IPS DF 19.7 (cell line): ENCODE measurements at places on chromosomes 13 and 19.

DNA sequence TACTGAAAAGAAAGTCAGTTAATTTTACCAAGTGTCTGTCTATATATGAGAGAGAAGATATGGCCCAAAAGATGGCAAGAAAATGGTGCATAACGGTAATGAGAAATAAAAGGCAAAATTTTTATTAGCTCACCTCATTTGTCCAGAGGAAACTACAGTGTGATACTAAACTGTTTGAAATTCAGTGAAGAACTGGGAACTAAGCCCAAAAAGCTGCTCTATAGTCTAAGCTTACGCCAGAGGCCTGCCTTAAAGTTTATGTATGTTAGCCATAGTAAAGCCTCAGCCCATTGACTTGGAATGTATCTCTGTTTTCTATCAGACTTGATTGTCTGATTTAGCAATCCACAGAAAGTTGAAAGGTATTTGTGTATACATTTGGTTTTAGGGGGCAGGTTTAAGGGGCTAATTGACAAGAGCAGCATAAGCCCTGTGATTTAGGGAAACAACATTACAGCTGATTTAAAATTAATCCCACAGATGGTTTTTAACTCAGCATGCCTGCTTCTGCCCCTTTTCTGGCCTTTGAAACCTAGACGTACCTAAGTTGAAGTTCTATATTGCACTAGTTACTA lies 91.0 kb upstream of the MAB21L1 start:
- no peak for DNase-seq

DNA sequence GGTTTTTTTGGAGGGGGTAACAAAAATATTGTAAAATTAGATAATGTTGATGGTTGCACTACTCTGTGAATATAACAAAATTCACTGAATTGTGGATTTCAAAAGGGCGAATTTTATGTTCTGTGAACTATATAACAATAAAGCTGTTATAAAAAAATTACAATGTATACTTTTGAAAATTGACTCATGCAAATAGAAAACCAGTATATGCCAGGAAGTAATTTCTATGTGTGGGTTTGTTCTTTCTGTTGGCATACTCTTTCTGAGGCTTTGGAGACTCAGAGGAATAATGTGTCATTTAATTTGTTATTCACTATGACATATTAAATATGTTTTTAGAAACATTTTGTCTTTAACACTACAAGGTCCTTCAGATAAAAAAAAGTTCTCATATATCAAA lies 310.1 kb downstream of the GPC5 start:
- DNase-seq: no peak

GRCh38 chr13:32051156-32051555 lies 19.6 kb downstream of the FRY start:
- no peak for DNase-seq

GRCh38 chr13:98273824-98274742 lies 97.0 kb upstream of the RNF113B start:
- DNase-seq: no peak

- DNase-seq: no peak
These were observed 780.0 kb downstream of the DACH1 start for GRCh38 chr13:71087006-71087405.

- DNase-seq: no peak
These were observed 94.9 kb upstream of the MCF2L start for GRCh38 chr13:112873851-112874750.

DNA sequence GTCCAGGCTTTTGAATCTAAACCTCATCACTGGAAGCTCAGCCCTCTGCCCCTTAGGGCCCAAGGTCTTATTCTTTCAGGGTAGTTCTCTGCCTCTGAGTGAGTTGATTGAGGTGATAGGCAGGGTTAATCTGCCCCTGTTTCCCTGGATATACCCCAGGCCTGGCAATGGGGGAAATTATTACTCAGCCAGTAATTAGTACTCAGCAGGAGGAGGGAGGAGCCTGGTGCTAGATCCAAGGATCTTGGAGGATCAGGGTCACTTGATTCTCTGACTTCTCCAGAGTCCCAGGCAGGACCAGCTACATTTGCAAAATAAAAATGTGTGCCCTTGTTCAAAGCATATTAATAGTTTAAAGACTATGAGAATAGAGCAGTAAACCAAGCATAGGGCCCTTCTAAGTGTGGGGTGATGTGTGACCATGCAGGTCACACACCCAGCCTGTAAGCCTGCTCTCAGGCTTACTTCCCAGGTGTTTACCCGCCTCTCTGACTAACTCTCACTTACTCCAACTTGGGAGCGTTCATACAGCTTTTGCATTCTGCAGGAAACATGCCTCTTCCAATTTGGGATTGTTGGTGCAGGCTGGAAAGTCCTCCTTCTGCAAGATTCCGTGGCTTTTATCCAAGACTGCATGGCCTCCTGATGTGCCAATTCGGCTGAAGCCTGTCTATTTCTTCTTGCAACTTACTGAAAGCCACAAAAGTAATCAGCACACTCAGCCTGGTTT lies 7.9 kb upstream of the STK24 start:
- DNase-seq: no peak

- no peak for DNase-seq
These were observed 14.5 kb upstream of the TNFAIP8L1 start for GRCh38 chr19:4624733-4625362.

DNA sequence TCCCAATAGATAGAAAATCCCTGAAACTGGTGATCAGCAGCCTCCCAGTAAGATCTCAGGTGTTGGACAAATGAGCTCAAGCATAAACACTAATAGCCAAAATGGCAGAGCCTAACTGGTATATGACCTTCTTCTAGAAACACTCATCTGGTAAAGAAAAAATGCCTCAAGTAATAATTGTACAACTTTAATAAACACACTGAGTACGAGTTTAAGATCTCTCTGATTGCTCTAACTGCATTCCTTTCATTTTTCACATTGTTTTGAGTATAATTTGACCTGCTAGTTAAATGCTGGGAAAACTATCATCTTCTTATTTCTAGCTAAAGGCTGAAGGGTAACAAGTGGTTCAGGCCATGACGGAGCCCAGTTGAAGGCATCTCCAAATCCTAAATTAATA lies 2009.5 kb upstream of the PCDH20 start:
- no peak for DNase-seq

DNA sequence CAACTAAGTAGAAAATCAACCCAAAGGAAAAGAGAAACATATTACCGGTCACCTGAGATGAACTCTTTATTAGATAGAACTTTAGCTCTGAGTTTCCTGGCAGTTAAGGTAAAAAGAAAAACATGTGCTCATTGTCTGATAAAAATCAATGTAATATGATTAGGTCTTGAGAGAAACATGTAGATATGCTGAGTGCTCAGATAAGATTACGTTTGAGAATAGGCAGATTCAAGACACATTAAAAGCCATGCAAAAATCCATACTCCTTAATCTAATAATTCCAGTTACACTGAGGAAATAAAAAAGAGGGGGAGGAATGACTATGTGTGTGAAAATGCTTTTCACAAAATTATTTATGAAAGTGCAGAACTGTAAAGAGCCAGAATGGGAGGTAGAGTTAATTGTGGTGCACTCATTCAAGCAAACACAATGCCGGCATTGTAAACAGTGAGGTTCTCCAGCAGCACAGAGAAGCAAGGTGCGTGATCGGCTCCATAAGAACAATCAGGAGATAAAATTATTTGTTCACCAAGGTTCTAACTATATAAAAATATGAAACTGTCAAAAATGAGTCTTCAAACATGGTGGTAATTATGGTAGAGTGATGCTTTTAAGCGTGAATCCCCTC lies 88.8 kb downstream of the MBNL2 start:
- no peak for DNase-seq

GRCh38 chr13:71685072-71685471 lies 181.9 kb downstream of the DACH1 start:
- DNase-seq: peak; percentile 35

- no peak for DNase-seq
These were observed 22.9 kb upstream of the FRY start for GRCh38 chr13:32008518-32009175.

GRCh38 chr19:3733549-3734309 lies 25.5 kb downstream of the TJP3 start:
- DNase-seq: no peak

DNA sequence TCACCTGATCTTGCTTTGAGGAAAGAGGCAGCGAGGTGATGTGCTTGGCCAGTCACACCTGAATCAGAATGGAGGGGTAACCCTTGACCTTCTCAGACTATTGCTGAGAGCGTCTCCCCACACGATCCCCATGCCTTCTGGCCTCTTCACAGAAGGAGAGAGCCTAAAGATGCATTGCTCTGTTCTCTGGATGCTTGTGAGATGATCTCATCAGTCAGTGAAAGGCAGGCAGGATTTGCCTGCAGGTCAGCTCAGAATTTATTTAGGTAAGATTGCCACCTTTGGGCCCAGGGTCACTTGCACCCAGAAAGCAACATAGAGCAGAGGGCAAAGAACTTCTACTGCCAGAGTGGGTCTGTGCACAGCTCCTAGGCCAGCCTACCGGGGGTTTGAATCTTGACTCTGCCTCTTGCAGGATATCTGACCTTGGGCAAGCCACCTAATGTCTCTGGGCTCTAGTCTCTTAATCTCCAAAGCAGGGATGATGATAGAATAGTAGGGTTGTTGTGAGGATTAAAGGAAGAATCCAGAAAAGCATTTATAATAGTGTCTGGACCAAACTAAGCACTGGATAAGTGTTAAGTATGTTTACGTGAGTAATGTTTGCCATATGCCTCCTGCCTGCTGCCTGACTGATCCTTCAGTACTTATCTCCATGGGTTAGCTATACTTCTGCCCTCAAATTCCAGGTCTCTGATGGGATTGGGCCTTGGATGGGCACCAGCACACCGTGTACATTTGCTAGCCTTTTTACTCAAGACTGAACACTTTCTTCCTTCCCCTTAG lies 8.4 kb upstream of the FLT1 start:
- DNase-seq: peak; percentile 40

DNA sequence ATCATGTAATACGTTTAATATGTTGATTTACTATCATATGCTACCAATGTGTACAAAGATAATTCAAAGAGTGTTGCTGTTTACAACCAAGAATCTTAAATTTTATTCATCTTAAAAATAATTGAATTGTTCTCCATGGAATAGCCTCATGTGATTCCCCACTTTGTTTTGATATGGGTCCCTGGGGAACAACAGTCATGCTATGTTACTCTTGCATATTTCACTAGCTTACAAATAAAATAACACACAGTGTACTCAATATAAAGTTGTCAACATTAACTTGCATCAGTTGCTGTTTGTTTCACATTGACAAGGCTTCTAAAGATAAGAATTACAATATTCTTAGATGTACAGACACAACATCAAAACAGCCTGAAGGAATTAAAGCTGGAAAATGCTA lies 2.3 kb downstream of the ENOX1 start:
- DNase-seq: no peak

DNA sequence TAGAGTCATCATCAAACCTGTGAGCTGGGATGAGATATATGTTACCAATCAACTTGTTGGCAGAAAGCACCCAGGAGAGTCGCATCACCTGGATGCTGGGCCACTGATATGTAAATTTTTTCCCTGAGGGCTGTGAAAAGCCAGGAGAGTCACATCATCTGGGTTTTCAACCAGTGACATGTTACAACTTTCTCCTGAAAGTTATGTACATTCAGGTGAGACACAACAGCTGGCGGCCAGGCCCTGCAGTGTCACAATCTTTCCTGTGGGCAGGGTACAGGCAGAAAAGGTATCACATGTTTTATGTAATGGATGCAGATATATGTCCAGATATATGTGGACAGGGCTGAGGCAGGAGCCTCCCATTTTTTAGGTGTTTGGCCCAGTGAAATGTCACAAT lies 13.2 kb upstream of the ZNF724 start:
- no peak for DNase-seq

- no peak for DNase-seq
These were observed 267.3 kb upstream of the SLITRK5 start for GRCh38 chr13:87403748-87404432.

- no peak for DNase-seq
These were observed 32.1 kb upstream of the PTPRS start for GRCh38 chr19:5372572-5373200.

- DNase-seq: no peak
These were observed 1779.2 kb upstream of the MIR17HG start for GRCh38 chr13:89568276-89568675.

- no peak for DNase-seq
These were observed 6.9 kb downstream of the ZNF791 start for GRCh38 chr19:12617646-12618045.

DNA sequence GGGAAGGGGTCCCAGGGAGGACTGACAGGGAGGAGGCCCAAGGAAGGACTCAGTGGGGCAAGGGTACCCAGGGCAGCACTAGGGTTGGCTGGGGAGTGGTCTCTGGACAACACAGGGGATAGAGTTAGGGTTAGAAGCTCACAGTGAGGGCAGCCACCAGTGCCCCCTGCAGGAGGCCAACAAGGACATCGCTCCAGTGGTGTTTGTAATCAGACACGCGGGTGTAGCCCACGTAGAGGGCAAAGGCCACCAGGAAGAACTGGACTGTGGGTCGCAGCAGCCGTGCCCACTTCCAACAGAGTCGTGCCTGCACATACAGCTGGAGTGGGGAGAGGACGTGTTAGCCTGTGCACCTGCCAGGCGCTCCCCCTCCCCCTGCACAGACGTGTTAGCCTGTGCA lies 9.2 kb downstream of the PLPP2 start:
- DNase-seq: no peak

- DNase-seq: no peak
These were observed 3.7 kb downstream of the SLC25A23 start for GRCh38 chr19:6455924-6456323.

DNA sequence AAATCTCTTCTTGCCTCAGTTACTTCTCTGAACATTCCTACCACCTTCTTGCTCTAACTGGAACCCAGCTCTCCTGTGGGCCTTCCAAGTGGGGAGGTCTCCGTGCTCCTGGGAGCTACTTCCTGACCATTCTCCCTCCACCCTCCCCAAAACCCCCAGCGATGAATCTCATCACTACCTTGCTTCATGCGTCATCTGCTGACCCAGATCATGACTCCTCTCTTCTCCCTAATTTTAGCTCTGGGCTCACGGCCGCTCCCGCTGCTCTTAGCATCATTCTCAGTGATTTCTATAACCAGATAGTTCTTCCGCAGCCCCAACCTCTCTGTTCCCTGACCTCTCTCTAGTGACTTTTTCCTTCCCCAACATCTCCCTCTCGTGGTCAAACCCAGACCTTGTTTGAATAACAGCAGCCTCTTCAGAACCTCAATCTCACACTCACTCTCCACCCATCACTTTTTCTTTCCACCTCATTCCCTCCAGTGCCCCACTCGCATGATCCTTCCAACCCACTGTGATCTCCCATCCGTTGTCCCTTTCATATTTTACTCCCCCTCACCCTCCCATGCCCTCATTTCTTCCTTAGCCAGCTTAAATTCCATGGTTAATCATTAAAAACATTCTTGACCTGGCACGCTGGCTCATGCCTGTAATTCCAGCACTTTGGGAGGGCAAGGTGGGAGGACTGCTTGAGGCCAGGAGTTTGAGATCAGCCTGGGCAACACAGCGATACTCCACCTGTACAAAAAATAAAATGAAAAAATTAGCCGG lies 21.8 kb downstream of the MRPS12 start:
- DNase-seq: no peak

GRCh38 chr13:72205773-72206172 lies 338.8 kb upstream of the DACH1 start:
- DNase-seq: no peak

DNA sequence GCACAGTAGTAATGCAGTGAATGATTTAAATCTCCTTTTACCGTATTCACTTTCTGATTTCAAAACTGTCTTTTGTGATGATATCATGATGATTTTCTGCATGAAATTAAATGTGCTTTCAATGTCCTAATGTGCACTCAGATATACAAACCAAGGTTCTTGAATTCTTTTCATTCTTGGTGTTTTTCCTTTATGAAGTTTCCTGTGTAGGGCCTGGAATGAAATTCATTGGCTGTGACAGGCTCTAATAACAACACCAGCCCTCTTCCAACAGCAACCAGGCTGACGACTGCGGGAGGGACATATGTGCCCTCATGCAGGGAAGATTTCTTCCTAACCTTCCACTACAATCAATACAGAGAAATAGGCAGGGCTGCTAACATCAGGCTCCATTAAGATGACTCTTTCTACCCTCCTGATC lies 1052.0 kb downstream of the DIAPH3 start:
- no peak for DNase-seq
